ENCODE measurements at places on chromosomes 6 and 20. TPM values are rescaled to one million over a fixed set of nuclear protein-coding genes. Genes with fewer than 3 reads are reported as not detected.

DNA sequence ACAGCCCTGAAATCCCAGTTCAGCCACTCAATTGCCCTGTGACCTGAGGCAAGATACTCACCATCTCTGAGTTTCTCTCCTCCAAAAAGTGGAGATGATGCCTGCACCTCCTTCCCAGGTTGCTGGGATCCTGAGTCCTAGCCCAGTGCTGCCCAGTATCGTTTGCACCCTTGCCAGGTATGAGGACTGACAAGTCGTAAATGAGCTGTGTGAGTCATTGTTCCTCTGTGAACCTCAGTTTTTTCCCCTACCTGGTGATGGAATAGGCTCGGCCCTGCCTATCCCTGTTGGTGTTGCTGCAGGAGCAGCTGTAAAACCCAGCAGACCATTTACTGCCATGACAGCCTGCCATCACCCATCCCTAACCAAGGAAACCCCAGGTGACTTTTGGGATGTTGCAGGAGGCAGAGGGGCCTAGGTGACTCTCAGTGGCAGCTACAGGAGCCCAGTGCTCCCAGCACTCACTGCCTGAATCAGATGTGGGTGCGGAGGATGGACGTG lies 229.3 kb downstream of the SYNDIG1 start:
- H3K27me3 ChIP-seq, result no peaks in the 10 kb centered on the region
- H3K36me3 ChIP-seq, result no peaks in the 10 kb centered on the region
- peaks cover 18% of the 10 kb centered on the region for H3K4me1 ChIP-seq
- no peak for DNase-seq
- no peak overlapping the region for H3K4me3 ChIP-seq

DNA sequence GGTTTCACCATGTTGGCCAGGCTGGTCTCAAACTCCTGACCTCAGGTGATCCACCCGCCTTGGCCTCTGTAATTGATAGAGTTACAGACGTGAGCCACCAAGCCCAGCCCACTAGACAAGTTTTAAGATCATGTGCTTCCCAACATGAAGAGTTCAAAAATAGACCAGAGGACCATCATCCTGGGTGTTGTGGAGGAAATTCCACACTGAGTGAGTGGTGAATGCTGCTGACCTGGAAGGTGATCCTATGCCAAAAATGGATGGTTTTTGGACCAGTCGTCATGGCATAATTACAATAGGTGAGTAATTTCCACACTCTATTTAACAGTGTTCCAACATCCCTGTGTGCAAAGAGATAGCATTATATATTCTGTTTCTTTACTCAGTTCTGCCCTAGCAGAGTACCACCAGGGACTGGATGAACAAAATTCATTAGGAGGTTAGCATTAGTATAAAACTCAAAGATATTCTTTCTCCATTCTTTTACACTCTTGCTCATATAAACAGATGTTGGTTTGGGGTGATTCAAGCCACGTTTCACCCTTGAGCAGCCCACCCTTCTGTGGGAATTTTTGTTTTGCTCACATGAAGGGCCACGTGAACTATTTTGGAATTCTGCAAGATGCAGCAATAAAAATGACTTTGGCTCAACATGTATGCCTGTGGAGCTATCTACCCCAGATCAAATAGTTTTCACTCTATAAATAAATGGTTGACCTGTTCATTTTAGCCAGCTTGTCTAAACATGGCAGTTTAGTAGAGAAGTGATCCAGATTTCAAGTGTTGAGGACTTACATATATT lies 206.2 kb upstream of the TCF21 start:
- no peak for DNase-seq
- H3K4me1 ChIP-seq, result peaks cover 11% of the 10 kb centered on the region
- no peaks in the 10 kb centered on the region for H3K27me3 ChIP-seq

- no peaks in the 10 kb centered on the region for H3K36me3 ChIP-seq
- H3K4me3 ChIP-seq, result no peak overlapping the region
- no peak for DNase-seq
- H3K4me1 ChIP-seq, result no peaks in the 10 kb centered on the region
- H3K27me3 ChIP-seq, result no peaks in the 10 kb centered on the region
- no peak overlapping the region for H3K27ac ChIP-seq
Measured at GRCh38 chr20:58762120-58762519, 69.5 kb downstream of the NPEPL1 start.

DNA sequence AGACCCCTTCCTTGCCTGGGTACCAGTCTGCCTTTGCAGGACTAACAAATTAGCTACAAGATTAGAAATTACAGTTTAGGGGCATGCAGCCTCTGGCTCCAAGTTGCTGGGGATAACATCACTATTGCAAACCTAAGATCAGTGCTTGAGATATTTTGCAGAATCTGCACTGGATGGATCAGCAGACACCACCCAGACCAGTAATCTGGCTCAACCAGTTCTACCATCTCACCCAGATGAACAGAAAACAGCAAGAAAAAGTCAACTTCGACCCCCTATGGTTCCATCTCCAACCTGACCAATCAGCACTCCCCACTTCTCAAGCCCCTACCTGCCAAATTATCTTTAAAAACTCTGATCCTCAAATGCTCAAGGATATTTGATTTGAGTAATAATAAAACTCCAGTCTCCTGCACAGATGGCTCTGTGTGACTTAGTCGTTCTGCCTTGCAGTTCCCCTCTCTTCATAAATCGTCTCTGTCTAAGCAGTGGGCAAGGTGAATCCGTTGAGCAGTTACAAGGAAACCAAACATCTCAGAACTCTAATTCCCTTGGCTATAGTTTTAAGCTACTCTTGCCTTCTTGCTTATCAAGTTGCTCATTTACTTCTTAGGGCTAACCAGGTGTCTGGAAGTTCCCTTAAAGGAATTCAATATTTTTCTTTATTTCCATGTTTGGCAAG lies 16.1 kb upstream of the LMBRD1 start:
- H3K36me3 ChIP-seq, result no peaks in the 10 kb centered on the region
- H3K27me3 ChIP-seq, result no peaks in the 10 kb centered on the region
- H3K4me3 ChIP-seq, result no peak overlapping the region

GRCh38 chr6:75149240-75149639 lies 56.6 kb downstream of the COL12A1 start:
- H3K4me3 ChIP-seq, result no peak overlapping the region
- peaks cover 4% of the 10 kb centered on the region for H3K36me3 ChIP-seq
- DNase-seq, result no peak
- H3K27ac ChIP-seq, result no peak overlapping the region
- no peaks in the 10 kb centered on the region for H3K27me3 ChIP-seq

DNA sequence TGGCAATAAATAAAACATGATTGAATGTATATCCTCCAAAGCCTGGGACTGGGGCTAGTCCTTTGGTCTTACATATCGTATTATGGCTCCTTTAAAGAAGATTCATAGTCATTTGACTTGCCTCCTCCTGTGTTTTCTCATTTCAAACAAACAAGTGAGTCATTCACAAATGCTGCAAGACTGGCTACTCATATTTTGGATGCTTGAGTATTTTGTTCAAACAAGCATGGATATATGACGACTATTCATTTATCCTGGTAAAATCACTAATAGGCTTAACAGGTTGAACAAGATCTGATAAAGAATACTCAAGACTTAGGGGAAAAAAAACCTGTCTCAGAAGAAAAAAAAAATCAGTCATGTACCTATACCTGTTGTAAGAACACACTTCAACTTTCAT lies 111.1 kb upstream of the CCDC28A start:
- H3K4me1 ChIP-seq, result no peaks in the 10 kb centered on the region
- no peaks in the 10 kb centered on the region for H3K27me3 ChIP-seq
- DNase-seq, result no peak
- H3K27ac ChIP-seq, result peak overlapping the region; percentile 2

DNA sequence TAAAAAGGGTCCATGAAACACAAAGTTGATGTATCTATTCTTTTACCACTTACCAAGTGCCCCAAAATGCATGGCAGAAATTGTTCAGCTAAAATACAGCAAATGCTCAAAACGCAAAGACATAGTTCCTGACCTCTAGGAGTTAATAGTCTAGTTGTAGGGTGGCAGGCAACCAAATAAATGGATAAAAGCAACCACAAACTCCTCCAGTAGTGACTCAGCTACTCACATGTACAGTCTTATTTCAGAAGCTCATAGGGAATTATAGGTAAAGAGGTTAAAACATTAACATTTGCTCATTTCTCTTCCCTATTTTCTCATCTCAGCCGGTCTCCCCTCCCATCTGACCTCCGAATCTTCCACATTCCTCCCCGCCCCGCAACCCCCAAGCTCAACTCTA lies 143.9 kb upstream of the INSM1 start:
- H3K27ac ChIP-seq, result no peak overlapping the region
- H3K27me3 ChIP-seq, result no peaks in the 10 kb centered on the region
- no peak overlapping the region for H3K4me3 ChIP-seq
- H3K4me1 ChIP-seq, result no peaks in the 10 kb centered on the region

DNA sequence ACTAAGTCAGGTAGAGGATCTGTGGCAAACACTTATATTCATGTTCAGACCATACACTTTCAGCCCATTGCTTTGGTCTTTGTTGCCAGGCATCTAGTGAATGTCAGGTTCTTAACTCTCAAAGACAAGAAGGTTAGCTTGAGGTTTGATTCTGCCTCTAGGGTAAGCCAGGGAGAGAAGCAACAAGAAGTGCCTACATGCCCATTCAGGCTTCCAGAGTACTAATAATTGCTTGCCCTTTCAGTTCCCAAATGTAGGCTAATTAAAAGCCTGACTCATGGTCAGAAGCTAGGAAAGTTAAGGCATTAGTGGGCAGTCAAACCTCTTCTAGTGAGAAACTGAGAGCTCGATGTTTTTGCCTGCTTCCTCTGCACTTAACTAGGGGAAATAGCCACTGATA lies 492.4 kb downstream of the PKHD1 start:
- no peak overlapping the region for H3K27ac ChIP-seq
- no peaks in the 10 kb centered on the region for H3K36me3 ChIP-seq

DNA sequence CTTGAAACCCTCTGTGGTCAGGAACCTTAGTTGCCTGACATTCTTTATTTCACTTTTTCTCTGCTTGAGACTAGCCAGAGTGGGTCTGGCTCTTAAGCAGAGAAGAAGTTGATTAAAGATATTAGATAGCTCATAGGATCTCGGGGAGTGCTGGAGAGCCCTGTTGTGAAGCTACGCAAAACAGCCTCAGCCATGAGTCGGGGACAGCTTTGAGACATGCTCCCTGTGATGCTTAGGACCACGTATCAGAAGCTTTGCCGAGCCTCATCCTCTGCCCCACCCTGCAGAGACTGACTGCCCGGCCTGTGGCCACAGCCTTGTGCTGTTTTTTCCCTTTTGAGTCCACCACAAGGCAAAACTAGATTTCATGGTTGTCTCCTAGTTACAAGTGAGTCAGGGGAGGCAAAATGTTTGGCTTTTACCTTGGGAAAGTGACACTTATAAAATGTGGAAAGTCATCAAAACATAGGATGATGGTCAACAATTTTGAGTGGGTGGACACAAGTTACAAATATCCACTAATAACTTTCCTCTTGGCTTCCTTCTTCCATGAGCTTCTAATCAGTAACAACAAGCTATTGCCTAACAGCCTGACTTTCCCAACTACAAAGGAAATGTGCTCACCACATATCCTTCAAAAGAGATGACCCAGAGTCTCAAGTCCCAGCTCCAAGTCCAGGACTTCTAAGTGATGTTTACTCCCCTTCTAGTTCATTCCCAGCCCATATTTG lies 108.4 kb downstream of the JAG1 start:
- no peak for DNase-seq
- H3K4me1 ChIP-seq, result peaks cover 13% of the 10 kb centered on the region
- no peak overlapping the region for H3K4me3 ChIP-seq
- no peaks in the 10 kb centered on the region for H3K36me3 ChIP-seq
- peak overlapping the region; percentile 65 for H3K27ac ChIP-seq

- H3K27me3 ChIP-seq, result no peaks in the 10 kb centered on the region
- H3K27ac ChIP-seq, result no peak overlapping the region
- no peak overlapping the region for H3K4me3 ChIP-seq
- DNase-seq, result no peak
- H3K36me3 ChIP-seq, result no peaks in the 10 kb centered on the region
Measured at GRCh38 chr6:273551-274058, 18.7 kb upstream of the DUSP22 start.

DNA sequence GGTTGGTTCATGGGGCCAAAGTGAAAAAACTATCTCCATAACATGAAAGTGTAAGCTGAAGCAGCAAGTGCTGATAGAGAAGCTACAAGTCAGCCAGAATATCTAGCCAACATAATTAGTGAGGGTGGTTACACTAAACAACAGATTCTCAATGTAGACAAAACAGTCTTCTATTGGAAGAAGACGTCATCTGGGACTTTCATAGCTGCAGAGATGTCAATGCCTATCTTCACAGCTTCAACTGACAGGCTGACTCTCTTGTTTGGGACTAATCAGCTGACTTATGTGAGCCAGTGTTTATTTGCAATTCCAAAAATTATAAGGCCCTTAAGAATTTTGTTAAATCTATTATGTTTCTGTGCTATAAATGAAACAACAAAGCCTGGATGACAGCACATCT lies 63.2 kb downstream of the GMDS start:
- H3K4me1 ChIP-seq, result no peaks in the 10 kb centered on the region
- no peaks in the 10 kb centered on the region for H3K36me3 ChIP-seq
- DNase-seq, result no peak

DNA sequence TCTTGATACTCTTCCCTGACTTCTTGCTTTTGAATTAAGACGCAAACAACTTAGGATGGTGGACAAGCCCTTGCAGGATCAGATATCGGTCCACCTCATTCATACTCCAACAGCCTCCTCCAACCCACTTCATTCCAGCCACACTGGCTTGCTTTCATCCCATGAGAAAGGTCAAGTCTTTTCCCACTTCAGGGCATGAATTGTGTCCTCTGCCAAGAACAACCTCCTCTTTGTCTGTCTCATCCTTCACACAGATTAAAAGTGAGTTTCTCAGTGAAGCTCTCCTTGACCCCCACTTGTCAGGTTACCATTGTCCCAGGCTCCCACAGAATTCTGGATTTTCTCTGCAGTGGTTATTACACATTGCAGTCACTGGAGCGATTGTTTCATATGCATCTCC lies 91.8 kb upstream of the TGM3 start:
- H3K4me1 ChIP-seq, result peaks cover 14% of the 10 kb centered on the region
- DNase-seq, result no peak
- no peak overlapping the region for H3K27ac ChIP-seq
- H3K27me3 ChIP-seq, result no peaks in the 10 kb centered on the region

- H3K36me3 ChIP-seq, result no peaks in the 10 kb centered on the region
- no peak overlapping the region for H3K4me3 ChIP-seq
- H3K4me1 ChIP-seq, result no peaks in the 10 kb centered on the region
Measured at GRCh38 chr6:36399970-36400369, 12.5 kb upstream of the ETV7 start.

GRCh38 chr6:72504406-72504805 lies 117.5 kb upstream of the KCNQ5 start:
- H3K27ac ChIP-seq, result no peak overlapping the region
- no peaks in the 10 kb centered on the region for H3K36me3 ChIP-seq
- DNase-seq, result no peak
- H3K4me1 ChIP-seq, result no peaks in the 10 kb centered on the region
- no peaks in the 10 kb centered on the region for H3K27me3 ChIP-seq

GRCh38 chr6:34094474-34095135 lies 51.3 kb downstream of the GRM4 start:
- no peaks in the 10 kb centered on the region for H3K27me3 ChIP-seq
- no peaks in the 10 kb centered on the region for H3K4me1 ChIP-seq
- no peak for DNase-seq
- H3K4me3 ChIP-seq, result no peak overlapping the region
- H3K36me3 ChIP-seq, result no peaks in the 10 kb centered on the region

- no peaks in the 10 kb centered on the region for H3K27me3 ChIP-seq
- no peak for DNase-seq
- H3K27ac ChIP-seq, result no peak overlapping the region
Measured at GRCh38 chr6:15366003-15366535, 120.2 kb downstream of the JARID2 start.

GRCh38 chr20:8515810-8516435 lies 383.9 kb downstream of the PLCB1 start:
- H3K27ac ChIP-seq, result no peak overlapping the region
- no peak for DNase-seq
- no peaks in the 10 kb centered on the region for H3K36me3 ChIP-seq
- no peaks in the 10 kb centered on the region for H3K4me1 ChIP-seq

REM1 gene
- total RNA-seq, result 4.4 TPM

TSPO2 gene
- total RNA-seq, result not detected

RIMS1 gene
- 5.2 TPM for total RNA-seq
